CMK (cell line): ENCODE measurements at places on chromosomes 4 and X.
A peak's percentile ranks its signal among the peaks of the same experiment; 100 is the strongest.

DNA sequence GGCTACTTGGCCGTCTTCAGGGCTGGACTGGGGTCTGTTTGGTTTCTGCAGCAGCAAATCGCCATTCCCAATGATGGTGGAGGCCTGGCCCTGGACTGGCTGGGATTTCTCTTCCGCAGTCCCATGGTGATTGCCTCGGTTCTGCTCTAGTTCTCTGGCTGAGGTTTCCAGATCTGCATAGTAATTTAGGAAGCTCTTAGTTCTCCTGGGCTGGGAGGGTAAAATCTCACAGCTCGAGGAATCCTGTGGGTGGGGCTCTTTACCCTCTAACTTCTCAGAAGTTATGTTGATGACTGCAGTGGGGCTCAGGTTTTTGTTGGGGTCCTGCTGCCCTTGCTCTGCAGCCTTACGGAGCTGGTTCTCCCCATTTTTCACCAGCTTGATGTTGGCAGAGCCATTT lies 200.6 kb downstream of the APBB2 start:
- no peak for DNase-seq

DNA sequence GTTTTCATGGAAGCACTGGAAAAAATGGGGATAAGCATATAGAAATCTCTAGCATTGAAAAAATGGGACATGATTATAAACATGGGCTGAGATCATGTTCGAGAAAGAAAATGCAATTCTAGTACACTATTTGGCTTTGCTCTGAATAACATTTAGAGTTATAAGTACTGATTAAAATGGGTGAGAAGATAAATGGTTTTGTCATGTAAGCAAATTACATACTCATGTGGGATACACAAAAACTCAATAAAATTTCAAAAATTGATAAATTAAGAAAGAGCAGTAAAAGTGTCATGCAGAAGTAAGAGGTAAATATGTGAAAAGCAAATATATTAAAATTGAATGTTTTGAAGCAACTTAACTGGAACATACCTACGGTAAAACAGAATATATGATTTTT lies 99.6 kb downstream of the GRIA2 start:
- DNase-seq, result no peak

GRCh38 chrX:119706616-119707015 lies 13.6 kb upstream of the SEPTIN6 start:
- no peak for DNase-seq

- no peak for DNase-seq
Observed at GRCh38 chr4:186827534-186827897, 103.9 kb upstream of the FAT1 start.

- no peak for DNase-seq
Observed at GRCh38 chrX:133323431-133323830, 91.9 kb downstream of the GPC4 start.

GRCh38 chrX:131818297-131818936 lies 204.7 kb upstream of the STK26 start:
- DNase-seq, result no peak

DNA sequence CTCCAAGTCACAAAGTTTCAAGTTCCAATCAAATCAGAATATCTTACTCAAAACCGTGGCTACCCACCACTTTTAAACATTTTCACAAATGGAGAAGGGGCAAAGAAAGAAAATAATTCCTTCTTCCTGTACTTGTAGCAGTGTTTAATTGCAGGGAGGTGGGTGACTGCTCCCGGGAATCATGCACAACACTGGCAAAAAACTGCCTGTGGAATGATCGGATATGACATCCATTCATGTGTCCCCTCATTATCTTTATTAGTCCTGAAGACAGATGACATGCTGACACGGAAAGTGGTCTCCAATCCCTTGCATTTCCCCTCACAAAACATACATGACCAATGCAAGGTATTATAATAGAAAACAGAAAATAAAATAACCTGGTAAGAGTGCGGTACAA lies 2.0 kb downstream of the TSPAN5 start:
- no peak for DNase-seq

GRCh38 chrX:9582956-9583355 lies 118.1 kb downstream of the TBL1X start:
- no peak for DNase-seq

GRCh38 chrX:42463706-42464490 lies 314.1 kb downstream of the PPP1R2C start:
- no peak for DNase-seq

- no peak for DNase-seq
Observed at GRCh38 chr4:98672583-98673287, 14.3 kb upstream of the TSPAN5 start.

- no peak for DNase-seq
Observed at GRCh38 chr4:88106205-88106604, 52.2 kb downstream of the ABCG2 start.

DNA sequence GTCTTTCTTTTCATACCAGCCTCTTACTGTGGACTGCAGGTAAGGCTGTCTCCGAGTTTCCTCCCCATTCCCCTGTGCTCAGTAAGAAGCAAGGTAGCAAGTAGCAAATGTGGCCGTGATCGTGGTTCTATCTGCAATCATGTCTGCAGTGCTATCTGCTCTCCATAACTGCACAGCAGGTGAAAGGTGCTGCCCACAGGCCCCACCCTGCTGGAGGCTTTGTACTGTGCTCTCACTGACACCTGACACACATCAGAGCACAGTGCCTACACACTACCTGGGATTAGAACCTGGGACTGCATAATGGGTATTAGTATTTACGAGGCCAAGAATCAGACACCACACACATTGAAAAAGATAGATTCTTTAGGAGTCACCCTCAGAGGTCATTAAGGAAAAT lies 15.3 kb downstream of the PGRMC1 start:
- no peak for DNase-seq

DNA sequence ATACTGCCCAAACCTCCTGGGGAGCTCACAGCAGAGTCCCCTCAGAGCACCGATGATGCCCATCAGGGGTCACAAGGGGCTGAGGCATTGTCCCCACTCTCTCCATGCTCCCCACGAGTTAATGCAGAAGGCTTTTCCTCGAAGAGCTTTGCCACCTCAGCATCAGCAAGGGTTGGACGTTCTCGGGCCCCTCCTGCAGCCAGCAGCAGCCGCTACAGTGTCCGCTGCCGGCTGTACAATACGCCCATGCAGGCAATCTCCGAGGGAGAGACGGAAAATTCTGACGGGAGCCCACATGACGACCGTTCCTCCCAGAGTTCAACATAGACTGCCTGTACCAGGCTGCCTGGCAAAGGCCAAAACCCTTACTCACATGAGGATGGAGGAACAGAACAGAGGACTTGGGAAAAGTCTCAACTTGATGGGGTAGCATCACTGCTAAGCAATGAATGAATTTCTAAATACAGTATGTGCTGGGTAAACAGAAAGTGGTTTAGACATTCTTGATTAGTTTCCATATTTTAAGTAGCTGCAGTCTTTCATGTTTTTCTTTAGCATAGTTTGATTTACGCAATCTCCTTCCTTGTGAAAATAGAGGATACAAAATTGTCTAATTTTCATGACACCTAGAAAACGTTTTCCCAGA lies 5.0 kb upstream of the SCML1 start:
- no peak for DNase-seq

GRCh38 chr4:95462921-95463320 lies 85.9 kb downstream of the UNC5C start:
- no peak for DNase-seq

DNA sequence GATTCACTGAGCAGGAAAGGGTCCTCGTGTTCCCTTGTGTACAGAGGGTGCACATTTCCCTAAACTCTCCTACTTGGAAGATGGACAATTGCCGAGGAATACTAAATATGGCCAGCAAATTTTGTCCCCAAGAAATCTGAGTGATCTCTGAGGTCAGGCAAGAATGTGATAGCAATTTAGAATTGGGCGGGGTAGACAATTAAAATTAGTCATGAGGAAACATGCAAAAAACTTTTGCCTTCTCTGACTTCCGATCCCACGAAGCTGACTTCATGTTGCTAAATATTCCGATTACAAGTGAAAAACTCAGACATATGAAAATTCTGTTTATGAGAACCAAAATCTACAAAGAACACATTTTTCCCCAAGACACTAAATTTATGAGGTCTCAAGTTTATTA lies 453.9 kb upstream of the ZFP42 start:
- DNase-seq, result no peak

DNA sequence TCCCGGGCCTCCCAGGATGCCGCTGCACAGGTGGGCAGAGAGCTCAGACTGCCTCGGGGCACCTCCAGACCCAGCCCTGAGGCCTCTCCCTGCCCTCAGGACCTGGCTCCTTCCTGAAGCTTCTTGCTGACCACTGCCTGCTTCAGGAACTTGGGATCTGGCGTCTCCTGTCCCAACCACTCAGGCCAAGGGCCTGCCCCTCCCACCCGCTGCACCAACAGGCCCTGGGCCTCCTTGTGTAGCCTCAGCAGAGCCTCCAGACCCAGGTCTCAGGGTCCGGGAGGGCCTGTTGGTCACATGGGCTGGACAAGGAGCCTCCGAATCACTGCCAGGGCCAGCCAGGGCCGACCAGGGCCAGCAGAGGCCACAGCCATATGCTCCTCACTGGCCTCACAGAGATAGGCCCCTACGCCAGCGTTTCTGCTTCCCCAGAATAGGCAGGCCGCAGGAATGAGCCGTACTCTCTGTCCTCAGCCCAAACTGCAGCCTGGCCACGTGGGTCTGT lies 2.8 kb downstream of the MXD4 start:
- DNase-seq, result no peak

GRCh38 chr4:156892805-156893204 lies 78.8 kb downstream of the PDGFC start:
- peak; percentile 9 for DNase-seq

DNA sequence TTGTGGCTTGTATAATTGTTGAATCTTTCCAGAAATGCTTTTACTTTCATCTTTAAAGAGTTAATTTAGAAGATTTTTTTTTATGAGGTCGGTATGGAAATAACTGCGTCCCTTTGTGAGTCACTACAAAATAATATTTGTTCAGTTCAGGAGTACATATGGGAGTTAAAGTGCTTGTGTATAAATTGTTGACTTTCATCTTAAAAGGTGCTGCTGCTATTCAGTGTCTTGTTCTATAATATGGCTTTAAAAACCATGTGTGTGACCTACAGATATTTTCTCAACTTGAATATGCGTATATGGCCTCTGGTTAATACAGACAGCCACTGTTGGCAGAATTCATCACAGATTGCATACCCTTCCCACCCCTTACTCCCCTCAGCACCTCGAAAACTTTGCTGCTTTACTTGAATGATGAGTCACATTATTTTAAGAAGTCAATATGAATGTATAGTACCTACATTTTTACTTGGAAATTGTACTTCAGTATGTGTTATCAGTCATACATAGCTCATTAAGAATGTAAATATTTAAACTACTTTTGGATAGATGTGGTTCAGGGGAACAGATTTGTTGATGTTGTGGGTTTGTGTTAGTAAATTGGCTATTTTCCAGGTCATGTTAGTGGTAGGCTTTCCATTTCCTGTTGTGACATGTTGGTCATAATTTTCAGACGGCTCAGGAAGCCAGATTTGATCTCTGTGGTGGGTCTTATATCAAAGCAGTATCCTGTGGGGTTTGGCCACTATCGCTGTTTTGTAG lies 1.5 kb downstream of the CLCN3 start:
- peak; percentile 54 for DNase-seq

- DNase-seq, result no peak
Observed at GRCh38 chr4:82469791-82470345, 39.5 kb downstream of the ENOPH1 start.

- DNase-seq, result no peak
Observed at GRCh38 chr4:156673483-156673882, 298.1 kb downstream of the PDGFC start.

- no peak for DNase-seq
Observed at GRCh38 chr4:106796876-106797275, 239.2 kb downstream of the DKK2 start.

DNA sequence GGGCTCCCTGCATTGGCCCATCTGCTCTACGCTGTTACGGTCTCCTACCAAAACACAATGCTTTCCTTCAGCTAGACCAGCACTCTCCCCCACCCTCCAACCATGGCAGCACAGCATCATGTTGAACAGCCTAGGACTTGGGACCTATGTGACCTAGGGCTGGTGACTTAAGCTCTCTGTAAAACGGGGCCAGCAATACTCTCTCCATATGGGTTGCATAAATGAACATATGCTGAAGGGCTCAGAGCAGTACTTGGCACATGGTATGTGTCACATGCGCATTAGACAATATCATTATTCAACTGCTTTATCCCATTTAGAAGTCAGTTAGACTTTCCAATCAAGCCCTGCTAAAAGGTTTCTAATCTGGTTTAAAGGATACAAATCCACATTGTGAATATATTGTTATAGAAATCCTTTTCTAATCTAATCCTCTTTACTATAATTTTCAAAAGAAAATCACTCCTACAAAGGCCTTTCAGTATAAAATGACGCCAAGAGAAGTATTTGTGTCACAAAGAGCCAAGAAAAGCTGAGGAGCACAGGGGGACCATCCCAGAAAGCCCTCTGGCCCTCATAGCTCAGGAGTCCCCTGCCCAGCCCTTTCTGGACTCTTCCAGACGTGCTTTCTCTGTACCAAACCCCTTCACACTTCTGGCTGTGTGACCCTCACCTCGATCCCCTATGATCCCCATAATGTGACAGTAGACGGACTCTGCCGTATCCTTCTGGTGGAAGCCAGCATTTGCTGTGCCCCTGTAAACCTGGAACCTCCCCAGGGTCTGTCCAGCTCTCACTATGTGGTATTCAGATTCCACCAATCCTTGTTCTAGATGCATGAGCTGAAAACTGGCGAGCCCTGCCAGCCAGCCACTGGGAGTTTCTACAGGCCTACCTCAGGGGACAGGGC lies 42.3 kb downstream of the NSG1 start:
- no peak for DNase-seq

GRCh38 chrX:17380221-17380620 lies 5.2 kb downstream of the NHS start:
- DNase-seq, result no peak

- no peak for DNase-seq
Observed at GRCh38 chr4:4875147-4875546, 15.7 kb downstream of the MSX1 start.

DNA sequence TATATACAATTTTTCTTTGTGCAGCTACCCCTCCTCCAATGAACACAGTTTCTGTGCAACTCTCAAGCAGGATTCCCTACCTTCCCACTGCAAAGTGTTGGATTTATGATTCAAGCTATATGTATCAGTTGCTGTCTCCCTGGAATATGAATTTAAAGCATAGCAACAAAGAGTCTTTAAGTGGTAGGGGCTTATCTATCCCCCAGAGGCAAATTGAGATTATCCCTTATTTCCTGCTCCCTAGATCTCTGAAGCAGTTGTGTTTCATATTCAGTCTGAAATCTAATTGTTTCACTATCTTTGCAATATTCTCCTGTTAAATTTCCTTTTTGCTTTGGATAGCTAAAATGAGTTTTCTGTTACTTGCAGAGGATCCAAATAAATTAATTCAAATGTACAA lies 263.0 kb downstream of the IQCM start:
- DNase-seq, result no peak

- DNase-seq, result peak; percentile 59
Observed at GRCh38 chr4:3044870-3045819, 29.2 kb downstream of the HTT-AS start.

- no peak for DNase-seq
Observed at GRCh38 chr4:37936889-37937498, 23.2 kb upstream of the PTTG2 start.

GRCh38 chrX:85808217-85808616 lies 239.1 kb downstream of the CHM start:
- no peak for DNase-seq
